Effector memory CD4-positive, alpha-beta T cell (primary cell): ENCODE measurements at places on chromosomes 3 and 15.

- DNase-seq: no peak
Observed at GRCh38 chr3:100093831-100094230, 20.5 kb downstream of the FILIP1L start.

DNA sequence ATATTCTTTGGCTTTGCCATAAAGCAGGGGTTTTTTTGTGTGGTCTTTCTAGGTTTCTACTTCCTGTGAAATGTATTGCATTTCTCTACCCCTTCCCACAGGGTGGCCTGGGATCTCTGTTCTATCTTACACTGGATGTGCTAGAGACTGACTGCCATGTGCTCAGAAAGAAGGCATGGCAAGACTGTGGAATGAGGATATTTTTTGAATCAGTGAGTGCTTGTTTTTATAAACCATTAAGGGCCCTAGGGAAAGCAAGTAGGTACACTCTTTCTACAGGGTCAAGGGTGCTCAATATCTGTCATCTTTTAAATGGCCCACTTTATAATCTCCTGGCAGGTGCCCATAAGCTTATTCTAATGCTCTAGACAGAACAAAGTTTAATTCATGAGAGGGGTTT, 730 bp downstream of the FETUB start:
- no peak for DNase-seq

DNA sequence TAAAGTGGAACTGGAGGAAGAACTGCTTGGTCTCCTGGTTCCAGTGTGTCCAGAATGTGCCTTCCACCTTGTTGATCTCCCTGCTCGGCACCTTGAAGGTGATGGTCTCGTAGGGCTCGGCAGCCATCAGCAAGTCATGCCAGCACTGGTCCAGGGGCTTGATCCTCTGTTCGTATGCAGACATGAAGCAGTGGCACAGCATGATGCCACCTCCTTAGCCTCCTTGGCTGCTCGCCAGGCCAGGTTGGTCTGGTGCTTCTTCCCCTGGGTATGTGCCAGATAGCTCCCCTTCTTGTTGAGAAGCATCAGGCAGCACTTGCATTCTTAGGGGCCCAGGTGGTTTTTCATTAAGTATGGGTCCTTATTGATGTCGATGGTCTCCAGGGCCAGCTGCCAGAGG, 17.8 kb upstream of the TXNRD3 start:
- no peak for DNase-seq

DNA sequence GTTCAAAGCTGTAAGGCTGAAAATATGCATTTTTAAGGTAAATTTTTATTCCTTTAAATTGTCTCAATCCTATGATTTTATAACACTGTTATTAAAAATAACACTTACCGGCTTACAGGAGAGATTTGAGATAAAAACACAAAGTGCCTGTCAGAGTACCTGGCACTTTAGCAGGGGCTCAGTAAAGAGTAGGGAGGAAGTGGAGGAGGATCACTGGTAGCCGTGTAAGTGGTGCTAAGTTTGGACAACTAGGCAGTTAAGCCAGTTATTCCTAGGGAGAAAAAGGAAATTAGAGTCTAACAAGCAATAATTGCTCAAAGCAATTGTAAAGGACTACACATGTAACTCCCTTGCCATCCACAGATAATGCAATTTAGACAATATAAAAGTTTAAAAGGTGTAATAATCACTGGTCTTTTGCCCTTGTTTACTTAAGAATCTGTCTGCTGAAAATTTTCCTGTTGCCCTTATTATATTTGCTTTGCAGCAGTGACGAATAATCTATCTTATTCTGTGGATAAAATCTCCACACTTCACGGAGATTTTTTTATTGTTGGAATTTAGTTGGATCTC, 204.8 kb downstream of the CDIN1 start:
- no peak for DNase-seq

DNA sequence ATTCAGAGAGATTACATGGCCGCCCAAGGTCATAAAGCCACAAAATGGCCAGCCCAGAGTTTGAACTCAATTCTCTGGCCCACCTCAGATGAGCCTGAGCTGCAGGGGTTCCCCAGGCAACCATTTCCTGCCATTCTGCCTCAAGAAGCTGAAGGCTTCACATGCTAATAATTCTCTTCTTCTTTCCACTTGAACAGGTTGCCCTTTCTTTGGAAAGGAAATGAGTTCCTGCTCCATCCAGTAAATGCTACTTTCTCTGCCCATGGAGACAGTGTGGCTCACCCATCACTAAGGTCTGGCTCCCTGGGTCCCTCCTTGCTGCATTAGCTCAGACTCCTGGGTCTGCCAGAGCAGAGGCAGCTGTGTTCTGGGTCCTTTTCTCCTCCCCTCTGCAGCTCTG, 48.2 kb downstream of the TRIM42 start:
- no peak for DNase-seq

GRCh38 chr15:60932051-60932915, 296.8 kb downstream of the RORA start:
- peak; percentile 53 for DNase-seq

DNA sequence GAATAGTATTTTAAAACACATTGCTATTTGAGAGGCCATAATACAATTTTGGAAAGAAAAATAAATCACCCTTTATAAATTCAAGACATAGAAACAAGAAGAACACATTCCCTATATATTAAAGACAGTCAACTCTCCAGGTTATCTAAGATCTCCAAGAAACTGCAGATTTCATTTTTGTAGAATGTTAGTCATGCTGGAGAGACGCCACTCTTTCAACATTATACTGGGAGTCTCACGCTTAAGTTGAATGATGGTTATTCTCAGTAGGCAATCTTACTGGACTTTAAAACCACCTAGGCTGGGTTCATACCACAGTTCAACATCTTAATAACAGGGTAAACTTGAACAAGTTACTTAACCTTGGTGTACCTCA, 3.6 kb upstream of the CHRM5 start:
- DNase-seq: no peak

- DNase-seq: no peak
Observed at GRCh38 chr15:95479308-95479707, 851.2 kb upstream of the NR2F2 start.

DNA sequence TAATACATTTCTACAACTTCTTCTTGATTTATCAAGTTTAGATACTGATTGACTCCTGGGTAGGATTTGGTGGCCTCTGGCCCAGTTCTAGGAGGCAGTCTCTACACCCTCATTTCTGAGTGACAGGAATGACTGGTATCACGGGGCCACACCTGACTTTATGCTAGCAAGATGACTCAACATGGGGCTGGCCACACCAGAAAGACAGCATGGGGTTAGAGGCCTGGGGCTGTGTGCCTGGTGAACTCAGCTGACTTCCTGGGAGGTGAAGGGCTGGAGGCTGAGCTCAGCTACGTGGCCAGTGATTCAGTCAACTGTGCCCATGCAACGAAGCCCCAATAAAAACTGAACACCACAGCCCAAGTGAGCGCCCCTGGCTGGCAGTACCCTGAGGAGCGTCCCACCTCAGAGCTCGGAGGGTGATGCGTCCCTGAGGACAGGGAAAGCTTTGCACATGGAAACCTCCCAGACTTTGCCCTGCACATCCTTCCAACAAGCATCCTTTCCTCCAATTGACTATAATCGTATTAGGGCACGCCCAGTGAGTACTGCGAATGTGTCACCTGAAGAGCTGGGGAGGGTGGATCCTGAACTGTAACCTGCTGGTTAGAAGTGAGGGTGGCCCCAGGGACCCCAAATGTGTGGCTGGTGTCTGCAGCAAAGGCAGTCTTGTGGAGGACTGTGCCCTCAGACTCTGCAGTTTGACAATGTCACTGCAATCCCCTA, 57.2 kb downstream of the NIPA2 start:
- no peak for DNase-seq

DNA sequence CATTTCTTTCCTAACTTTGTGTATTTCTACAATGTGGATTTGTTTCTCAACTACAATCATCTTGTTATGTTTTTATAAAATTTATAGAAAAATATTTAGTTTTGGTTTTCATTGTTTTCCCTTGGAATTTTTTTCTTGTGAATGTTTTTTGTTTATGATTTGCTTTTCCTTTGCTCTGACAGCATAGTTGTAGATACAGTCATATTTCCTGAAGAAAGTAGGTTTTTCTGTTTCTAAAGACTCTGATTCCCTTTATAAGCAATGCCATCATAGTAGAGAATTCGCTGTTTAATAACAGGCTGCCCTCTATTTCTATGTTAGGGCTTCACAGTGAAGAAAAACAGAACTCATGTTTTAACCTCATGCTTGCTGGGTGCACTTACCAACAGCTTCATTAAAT, 482.3 kb downstream of the ZBBX start:
- no peak for DNase-seq

DNA sequence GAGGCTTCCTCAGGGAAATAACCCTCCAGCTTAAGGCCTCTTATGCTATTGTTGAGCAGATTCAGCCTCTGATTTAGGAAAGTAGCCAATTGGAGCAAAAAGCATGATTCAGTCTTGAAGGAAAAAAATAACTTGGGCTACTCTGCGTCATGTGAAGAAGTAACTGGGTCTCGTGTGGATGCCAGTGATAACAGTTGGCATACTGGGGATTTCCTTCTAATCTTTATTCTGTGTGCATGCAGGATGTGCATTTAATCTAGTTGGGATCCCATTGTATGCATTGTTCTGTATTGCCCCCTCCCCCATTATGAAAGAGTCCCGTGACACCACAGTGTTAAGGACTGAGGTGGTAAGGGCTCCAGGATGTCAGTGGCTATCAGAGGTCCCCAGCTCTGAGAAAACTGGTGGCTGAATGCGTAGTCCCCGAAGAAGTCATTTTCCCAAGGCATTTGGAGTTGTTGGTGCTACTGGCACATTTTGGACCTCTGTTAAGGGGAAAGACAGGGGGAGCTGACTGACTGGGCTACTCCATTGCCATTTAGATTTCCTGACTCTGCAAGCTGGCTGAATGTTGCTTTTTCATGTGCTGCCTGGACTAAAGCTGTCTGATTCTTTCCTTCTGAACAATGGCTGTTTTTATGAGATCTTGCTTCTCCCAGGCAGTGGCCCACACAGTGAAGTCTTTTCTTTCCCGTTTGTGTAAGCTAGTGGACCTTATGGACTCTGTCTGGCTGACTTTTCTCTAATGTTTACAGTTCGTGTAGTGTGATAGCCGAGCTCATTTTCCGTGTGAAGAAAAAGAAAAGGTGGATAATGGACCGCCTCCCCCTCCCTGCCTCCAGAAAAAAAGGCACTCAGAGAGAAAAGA, 38.4 kb upstream of the TRAK1 start:
- no peak for DNase-seq

GRCh38 chr3:37687966-37688365, 173.7 kb upstream of the CTDSPL start:
- no peak for DNase-seq

DNA sequence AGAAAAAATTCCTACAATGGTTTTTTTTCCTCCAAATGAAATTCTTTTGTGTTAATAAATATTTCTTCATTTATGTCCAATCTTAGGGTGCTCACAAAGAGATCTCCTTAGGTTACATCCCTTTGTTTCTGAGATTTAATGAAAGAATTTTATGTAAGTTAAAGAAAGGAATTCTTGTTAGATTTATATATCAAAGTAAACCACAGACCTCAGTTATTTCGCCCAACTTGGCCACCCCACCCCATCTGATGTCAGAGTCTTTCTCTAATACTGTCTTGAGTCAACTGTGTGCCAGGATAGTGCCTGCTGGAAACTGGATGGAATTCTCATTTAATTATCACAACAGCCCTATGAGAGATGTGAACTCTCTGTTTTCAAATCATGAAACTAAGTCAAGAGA, 259.9 kb downstream of the OPA1 start:
- DNase-seq: no peak

DNA sequence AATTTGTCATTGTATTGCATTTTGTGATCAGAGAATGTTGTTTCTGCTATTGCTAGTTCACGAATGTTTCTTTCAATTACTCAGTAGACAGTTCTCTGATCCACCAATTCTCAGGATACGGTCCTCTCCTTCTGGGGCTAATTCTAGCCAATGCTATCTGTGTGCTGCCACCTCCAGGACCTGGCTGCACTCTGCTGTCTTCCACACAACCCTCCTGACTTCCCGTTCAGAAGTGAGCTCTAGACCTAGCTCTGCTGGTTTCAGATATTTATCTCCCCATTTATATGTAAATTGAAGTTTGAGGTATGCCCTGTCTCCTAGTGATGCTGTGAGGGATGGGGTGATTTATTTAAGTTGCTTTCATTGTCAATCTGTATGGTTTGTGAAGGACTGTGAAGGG, 21.7 kb upstream of the UBL7 start:
- DNase-seq: no peak

DNA sequence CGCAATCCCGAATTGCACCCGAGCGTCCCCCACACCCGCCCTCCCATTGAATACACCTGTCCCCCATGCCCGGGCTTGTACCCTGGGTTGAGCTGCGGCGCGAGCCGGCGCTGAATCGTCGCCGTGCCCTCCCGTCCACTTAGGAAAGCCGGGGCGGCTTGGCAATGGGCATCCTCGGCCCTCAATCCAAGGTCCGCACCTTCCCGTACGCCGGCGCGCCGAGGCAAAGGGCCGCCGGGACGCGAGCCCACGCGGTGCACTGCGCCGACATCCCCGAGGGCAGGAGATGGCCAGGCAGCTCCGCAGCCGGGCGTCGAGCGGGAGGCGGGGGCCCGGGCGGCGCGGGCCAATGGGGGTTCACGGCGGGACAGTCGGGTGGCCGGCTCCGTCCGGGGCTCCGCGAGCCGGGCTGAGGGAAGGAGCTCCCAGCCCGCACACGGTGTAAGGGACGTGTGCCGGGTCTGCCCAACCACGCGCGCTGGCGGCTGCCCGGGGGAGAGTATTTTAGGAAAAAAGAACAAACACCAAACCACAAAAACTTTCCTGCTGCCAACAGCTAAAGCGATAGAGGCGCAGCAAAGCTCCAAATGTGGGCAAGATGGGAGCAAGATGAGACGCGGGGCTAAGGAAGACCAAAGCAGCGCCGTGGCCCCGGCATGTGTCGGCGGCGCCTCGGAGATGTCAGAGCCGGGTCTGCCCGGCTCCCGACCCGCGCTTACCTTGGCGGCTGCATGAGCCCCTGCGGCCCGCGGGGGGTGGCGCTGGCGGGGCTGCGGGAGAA, 621 bp downstream of the RGMA start:
- DNase-seq: no peak

- no peak for DNase-seq
Observed at GRCh38 chr3:133488785-133489367, 84.6 kb upstream of the CDV3 start.

- DNase-seq: no peak
Observed at GRCh38 chr3:110017304-110017703, 680.0 kb upstream of the DPPA4 start.

GRCh38 chr3:114519415-114519814, 225.6 kb downstream of the TIGIT start:
- no peak for DNase-seq

GRCh38 chr3:187593451-187593850, 76.7 kb downstream of the SST start:
- no peak for DNase-seq

DNA sequence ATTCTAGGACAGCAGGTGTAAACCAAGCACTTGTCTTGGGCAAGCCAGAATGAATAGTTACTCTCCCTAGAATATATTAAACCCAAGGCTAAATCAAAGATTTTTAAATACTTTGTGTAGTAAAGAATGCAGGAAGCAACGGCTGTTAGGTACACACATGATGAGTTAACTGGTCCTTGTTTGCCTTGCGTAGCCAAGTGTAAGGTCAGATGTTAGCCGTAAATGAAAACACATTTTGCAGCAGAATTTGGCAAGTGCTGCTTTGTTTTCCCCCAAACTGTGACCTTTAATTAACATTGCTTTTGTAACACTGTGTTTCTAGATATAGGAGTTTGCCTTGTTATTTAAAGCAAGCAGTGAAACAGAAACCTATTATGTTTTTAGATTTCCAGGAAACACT, 368.7 kb downstream of the IL5RA start:
- DNase-seq: no peak
